ENCODE measurements at places on chromosomes 1 and 21. TPM values are rescaled to one million over a fixed set of nuclear protein-coding genes. Genes with fewer than 3 reads are reported as not detected.

GRCh38 chr1:172732427-172732826, 73.5 kb downstream of the FASLG start:
- DNase-seq, result no peak

DNA sequence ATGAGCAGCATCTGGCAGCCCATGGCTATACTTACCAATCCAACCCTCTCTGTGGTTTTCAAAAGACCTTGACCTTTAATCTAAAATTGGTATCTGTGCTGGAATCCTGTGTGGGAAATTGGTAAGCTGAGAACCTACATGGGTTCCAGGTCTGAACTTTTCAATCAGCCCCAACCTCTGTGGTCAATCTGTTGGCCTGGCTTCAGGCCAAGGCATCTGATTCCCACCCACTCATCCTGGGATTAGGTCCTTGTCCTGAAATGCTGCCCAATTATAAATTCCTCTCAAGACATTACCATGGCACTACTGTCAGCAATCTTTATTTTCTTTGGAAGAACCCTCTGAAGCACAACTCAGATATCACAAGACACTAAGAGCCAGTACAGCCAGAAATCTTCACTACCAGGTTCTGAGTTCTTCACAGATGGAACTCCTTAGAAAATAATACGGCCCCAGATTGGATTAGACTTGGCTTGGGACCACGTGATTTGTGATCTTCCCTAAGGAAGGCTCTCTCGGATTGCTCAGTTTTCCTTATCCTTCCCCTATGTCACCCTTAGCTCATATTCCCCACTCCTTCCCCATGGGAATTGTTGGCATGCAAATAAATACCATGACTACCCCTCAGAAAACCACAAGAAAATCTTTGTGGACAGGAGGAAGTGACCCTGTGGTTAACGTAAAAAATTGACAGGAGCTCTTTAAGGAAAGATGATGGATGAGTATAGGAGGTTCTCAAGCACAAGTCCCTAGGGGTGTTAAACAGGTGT, 207.9 kb upstream of the ST6GALNAC5 start:
- no peak for DNase-seq

The KRTAP25-1 gene
- polyA plus RNA-seq, result not detected

The C1orf53 gene
- 2.6 TPM for polyA plus RNA-seq

DNA sequence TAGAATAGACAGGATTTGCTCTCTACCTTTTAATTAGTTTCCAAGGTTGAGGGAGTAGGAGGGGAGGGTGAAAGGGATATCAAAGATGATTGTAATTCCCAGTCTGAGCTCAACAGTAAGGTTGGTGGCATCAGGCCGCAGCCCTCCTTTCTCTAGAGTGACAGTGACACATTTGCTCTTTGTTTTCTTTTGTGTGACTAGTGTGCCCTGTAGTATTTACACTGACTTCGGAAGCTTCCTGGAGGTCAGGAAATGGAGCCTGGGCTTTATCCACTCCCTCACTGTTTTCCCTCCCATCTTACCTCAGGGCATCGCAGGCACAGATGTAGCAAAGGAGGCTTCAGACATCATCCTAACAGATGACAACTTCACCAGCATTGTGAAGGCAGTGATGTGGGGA, 44.7 kb upstream of the LAX1 start:
- DNase-seq, result peak; percentile 3

The IRF6 gene
- polyA plus RNA-seq, result 15.1 TPM

The S100A1 gene
- polyA plus RNA-seq, result 21.9 TPM

DNA sequence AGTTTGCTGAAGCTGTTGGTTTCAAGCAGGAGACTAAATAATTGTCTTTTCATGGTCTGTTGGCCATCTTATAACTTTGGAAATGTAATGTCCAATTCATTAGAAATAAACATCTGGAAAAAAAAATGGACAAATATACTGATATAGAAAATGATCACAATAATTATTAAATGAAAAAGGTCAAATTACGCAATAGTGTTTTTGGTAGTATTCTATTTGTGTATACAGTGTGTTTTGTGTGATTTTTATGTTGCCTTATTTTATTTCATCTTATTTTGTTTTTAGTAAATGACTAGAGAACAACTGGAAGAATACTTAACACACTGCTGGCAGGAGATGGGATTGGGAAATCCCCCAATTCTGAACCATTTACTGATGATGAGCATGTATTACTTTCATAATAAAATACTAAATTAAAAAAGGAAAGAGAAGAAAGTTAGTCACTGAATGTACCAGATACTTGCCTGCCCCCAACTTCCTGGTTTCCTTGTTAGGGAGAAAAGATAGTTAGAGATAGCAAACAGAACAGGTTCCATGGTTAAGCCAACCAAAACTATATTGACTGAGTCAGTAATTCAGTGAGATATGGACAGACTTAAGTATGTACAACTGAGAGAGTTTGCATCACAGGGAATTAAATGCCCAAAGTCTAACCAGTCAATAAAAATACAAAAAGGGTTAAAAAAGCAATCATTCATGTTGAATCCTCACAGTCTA, 24.0 kb upstream of the SAMD13 start:
- DNase-seq, result no peak

DNA sequence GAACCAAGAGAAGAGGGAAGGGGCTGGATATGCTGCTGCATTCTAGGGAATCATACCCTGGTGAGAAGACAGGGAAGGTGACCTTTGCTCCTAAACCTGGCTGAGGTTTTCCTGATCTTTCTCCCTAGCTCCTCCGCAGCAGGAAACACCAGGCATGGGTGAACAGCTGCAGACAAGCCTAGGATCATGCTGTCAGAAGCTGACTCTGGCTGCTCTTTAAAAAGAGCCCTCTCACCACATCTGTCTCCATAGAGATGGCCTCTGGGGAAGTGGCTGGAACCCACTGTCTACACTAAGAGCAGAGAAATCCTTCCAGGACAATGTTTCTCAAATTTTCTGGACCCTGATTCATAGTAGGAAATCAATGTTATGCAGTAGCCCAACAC, 57.6 kb downstream of the CD34 start:
- no peak for DNase-seq

DNA sequence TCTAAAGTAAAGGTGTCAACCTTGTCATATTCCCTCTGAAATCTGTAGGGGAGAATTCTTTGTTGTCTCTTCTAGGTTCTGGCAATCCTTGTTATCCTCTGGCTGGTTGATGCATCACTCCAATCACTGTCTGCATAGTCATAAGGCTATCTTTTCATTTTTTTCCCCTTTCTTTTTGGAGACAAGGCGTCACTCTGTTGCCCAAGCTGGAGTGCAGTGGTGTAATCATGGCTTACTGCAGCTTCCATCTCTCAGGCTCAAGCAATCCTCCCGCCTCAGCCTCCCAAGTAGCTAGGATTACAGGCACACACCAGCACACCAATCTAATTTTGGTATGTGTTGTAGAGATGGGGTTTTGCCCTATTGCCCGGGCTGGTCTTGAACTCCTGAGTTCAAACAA, 12.9 kb downstream of the DPYD start:
- no peak for DNase-seq

The SH2D1B gene
- 0.39 TPM for polyA plus RNA-seq

GRCh38 chr1:188904201-188904600, 1573.5 kb downstream of the BRINP3 start:
- no peak for DNase-seq

The CFHR2 gene
- polyA plus RNA-seq, result not detected

The RGS16 gene
- polyA plus RNA-seq, result 1.4 TPM

GRCh38 chr1:69671363-69672010, 103.8 kb downstream of the LRRC7 start:
- no peak for DNase-seq

All from renal cortex interstitium (tissue), 15 donors.